ENCODE measurements at places on chromosomes 2 and 18.

GRCh38 chr2:157771234-157771633 is 104.9 kb downstream of the ACVR1 start:
- no peak for DNase-seq

DNA sequence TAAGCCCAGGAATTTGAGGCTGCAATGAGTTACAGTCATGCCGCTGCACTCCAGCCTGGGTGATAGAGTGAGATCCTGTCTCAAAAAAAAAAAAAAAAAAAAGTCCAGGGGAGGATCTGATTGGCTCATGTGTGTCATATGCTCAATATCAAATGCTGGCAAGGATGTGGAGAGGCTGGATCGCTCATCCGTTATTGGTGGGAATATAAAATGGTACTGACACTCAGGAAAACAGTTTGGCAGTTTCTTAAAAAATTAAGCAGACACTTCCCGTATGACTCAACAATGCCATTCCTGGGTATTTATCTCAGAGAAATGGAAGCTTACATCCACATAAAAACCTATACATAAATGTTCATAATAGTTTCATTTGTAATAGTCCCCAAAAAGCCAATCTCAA is 68.9 kb downstream of the MEX3C start:
- DNase-seq = no peak

DNA sequence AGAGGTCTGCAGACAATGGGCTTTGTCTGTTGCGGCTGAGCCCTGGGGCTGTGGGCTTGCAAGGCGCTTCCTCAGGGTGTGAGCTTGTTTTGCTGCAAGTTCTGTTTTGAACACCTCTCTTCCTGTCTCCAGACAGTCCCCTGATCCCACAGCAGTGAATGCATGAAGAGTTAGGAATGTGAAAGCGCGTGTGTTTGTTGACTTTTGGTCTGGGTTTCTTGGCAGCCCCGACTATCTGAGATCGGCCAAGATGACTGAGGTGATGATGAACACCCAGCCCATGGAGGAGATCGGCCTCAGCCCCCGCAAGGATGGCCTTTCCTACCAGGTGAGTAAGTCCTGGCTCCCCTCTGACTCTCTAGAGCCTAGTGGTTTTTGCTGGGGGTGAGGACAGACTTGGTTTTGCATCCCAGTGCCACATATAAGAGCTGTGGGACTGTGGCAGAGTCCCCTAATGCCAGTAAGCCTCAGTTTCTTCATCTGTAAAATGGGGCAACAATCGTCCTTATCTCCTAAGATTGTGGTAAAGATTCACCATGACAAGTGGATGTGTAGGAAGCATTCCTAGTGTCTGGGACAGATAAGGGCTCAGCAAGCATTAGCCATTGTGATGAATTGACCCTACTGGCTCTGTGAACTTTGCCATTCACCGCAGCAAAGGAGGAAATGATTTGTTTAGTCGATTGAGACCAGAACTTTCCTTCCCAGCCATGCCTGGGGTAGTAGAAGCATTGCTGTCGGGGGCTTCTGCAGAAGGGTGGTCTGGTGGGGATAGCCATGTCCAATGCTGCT is 3.0 kb downstream of the LBH start:
- no peak for DNase-seq

DNA sequence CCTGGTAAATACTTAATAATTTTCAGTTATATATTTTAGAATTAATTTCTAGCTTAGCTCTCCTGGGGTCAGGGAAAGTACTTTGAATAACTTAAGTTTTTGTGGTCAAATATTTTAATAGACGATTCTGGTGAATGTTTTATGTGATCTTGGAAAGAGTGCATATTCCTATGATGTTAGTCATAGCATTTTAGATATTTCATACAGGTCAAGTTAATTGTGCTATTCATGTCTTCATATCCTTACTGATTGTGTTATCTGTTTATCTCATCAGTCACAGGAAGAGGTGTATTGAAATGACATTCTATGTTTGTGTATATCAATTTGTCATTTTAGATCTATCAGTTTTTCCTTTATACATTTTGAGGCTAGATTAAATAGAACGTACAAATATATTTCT is 576.2 kb downstream of the CPS1 start:
- no peak for DNase-seq

DNA sequence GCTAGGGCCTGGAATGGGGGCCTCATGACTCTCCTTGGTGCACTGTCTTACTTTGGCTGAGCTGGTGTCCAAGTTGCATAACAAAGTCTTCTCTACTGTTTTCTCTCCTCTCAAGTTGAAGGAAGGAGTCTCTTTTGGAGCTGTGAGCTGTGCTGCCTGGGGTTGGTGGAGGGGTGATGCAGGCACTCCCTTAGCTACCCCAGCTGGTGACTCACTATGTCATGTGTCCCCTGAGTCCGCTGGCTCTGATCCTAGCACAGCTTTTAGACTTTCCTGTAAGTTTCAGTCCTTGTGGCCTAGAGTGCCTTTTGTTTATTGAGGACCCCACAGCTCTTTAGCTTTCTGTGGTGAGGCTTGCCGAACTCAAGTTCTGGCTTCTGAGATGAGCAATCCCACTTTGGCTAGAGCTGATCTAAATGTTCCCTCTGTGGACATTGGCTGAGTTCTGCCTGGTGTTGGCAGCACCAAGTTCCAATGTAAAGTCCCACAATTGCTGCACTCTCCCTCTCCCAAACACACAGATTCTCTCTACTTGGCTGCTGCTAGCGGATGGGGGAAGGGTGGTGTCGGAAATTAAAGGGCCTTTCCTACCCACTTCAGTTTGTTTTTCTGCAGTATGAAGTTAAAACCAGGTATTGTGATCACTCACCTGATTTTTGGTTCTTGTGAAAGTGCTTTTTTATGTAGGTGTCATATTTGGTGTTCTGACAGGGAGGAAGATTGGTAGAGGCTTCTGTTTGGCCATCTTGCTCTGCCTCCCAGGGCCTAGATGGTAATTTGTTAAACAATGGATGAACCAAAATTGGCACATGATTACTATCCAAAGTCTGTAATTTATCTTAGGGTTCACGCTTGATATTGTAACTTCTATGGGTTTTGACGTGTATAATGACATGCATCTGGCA is 83.2 kb downstream of the COMMD1 start:
- no peak for DNase-seq

DNA sequence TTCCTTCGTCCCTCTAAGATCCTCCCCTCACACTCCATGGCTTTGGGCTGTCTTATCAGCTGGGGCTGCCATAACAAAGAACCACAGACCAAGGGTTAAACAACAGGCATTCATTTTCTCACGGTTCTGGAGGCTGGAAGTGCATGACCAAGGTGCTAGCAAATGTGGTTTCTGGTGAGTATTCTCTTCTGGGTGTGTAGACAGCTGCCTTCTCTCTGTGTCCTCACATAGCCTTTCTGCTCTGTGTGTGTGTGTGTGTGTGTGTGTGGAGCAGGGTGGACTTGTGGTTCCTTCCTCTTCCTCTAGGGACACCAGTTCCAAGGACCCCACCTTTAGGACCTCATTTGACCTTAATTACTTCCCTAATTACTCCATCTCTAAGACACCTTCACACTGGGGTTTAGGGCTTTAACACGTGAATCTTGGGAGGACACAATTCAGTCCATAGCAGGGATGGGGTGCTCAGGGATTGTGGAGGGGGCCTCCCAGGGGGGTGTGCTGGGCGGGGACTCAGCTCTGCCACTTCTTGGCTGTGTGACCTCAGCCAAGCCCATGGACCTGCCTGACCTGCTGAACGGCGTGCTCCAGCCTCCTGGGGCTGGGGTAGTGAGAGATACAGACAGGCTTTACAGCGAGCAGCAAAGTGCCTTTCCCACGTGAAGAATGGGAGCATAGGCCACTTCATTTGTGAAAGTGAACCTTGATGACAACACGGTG is 38.0 kb downstream of the ACKR3 start:
- DNase-seq = no peak

Data from cortex of kidney (tissue), 1 donor.